ENCODE measurements at places on chromosomes 5 and 9.

GRCh38 chr9:36788534-36788933 is 215.8 kb downstream of the MELK start:
- no peak for DNase-seq

- DNase-seq: no peak
Measured at GRCh38 chr9:8489835-8490234, 690.3 kb upstream of the DMAC1 start.

DNA sequence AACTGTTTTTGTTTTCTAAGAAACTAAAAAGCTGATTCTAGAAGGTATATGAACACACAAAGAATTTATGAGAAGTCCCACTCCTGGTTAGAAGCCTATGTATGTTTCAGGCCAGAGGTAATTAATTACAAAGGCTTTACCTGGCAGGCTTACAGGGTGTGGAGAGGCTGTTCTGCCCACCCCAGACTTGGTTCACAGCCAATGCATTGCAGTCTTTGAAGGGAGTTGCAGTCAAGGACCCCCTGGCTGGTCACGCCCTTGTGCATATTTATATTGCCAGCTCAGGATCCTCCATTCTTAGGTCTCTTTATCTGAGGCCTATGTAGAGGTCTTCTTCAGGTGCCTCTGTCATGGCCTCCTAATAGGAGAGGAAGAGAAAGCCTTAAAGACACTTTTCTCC is 13.6 kb upstream of the PRSS3 start:
- DNase-seq: no peak

GRCh38 chr5:148739524-148739923 is 85.2 kb upstream of the HTR4 start:
- DNase-seq: no peak

DNA sequence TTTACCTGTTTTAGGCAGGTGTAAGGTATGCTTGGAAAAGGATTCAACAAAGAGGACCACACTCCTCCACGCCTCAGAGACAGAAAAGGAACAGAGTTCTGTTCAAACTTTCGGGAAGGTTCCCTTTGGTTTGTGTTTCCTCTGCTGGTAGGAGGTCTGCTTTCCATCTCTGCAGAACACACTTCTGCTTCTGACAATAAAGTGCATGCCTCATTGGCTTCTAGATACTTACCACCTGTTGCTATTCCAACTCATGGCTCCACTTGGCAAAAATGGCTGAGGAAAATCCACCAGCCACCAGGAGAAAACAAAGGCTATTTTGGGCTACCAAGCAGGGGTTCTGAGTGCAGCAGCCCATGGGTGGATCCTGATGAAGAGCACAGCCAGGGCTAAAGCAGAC is 112.7 kb downstream of the NRG2 start:
- DNase-seq: no peak

- no peak for DNase-seq
Measured at GRCh38 chr5:170290498-170290897, 7.1 kb downstream of the LCP2 start.

DNA sequence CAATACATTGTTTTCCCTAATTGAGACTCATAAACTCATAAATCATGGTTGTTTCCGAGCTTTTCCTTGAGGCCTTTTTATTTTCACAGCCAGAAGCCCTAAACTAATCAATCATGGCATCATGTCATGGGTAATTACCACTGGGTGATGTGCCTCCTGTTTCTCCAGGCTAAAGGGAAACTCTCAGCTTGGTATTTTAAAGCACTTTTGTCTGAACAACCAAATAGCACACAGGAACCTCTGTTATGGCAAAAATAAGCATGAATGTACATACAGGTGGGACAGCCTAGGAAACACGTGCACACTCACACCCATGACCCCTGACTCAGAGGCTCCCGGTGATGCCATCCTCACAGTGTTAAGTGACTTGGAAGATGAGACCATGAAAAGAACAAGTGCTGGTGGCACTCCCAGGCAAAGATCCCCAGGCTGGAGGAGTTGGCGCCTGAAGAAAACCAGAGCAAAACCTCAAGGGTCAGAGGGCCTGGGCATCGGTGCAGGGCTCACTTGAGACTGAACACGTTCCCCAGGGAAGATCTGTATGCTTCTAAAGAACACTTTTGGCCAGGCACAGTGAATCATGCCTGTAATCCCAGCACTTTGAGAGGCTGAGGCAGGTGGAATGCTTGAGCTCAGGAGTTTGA is 154.3 kb downstream of the ROR2 start:
- no peak for DNase-seq

GRCh38 chr5:65244031-65244430 is 237.7 kb downstream of the ADAMTS6 start:
- DNase-seq: no peak

DNA sequence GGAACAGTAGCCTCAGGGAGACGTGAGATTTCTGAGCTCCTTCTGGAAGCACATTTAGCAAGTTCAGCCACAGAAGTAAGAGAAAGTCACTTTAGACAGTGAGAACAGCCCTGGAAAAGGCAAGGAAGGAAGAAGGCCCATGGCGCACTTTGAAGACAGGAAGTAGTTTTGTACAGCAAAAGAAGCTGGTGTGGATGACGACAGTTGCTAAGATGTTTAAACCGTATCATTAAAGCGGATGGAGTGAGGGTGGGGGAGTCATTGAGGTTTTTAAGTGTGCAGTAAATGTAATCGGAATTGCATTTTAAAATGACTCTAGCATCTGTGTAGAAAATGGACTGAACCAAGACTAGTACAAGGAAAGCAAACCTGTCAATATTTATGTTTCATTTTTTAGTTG is 15.3 kb upstream of the TRPM3 start:
- no peak for DNase-seq

DNA sequence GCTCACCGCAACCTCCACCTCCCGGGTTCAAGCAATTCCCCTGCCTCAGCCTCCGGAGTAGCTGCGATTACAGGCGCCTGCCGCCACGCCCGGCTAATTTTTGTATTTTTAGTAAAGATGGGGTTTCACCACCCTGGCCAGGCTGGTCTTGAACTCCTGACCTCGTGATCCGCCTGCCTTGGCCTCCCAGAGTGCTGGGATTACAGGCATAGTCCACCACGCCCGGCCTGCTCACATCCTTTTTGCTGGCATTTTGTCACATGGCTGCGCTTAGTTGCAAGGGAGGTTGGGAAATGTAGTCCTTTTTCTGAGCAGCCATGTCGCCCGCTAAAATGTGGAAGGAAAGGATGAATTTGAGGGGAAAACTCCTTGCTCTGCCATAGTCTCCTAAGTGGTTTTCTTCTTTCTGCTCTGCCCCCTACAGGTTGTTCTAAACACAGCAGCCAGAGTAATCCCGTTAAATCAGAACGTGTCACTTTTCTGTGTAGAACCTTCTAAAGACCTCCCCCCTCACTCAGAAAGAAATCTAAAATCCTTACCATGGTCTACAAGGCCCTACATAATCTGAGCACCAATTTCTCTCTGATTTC is 57.8 kb upstream of the HSPA9 start:
- DNase-seq: no peak

DNA sequence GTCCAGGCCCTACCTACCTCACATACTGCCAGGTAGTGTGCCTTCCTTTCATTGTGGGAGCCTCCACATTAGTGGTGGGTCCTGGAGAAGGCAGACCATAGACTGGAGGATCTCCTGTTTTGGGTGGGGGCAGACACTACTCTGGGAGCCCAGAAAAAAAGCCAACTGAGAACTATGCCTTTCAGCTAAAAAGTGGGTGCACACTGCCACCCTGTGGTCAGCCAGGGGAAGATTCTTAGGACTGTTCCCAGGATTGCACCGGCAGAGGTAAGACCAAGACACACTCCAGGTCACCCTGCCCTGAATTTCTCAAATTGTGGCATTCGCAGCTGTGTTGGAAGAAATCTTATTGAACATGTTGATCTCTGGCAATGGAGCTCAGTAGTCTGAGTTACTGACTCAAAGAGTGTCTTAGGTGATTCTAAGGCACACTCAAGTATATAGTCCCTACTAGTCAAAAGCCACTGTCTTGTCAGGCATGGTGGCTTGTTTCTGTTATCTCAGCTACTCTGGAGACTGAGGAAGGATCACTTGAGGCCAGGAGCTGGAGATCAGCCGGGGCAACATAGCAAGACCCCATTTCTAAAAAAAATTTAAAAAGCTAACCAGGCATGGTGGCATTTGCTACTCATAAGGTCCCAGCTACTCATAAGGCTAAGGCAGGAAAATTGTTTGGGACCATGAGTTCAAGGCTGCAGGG is 3.6 kb downstream of the SIGMAR1 start:
- peak; percentile 65 for DNase-seq

DNA sequence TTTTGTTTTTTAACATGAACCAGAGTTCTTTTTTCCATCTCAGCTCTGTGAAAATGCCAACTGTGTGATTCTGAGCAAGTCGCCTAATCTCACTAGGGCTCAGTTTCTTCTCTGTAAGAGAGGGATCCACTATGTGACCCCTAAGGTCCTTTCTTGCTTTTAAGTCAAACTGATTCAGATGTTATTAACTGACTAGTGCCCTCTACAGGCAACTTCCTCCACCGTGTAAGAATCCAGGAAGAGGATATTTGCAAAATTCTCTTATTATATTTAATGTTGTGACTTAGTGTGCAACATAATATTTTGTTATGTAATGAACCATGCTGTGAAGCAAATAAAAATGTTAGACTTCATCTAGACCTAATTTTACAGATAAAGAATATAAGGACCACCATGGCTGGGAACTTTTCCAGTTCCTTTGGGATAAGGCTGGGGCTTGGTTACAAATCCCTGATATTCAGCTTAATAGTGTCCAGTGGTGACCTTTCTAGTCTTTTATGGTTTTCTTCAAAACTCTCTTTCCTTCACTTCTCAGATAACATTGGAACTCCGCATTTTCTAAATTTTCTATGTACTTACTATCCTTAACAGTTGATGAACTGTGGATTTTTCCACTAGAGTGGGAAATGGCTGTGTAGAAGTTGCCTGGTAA is 244.7 kb downstream of the PIK3R1 start:
- peak; percentile 26 for DNase-seq

DNA sequence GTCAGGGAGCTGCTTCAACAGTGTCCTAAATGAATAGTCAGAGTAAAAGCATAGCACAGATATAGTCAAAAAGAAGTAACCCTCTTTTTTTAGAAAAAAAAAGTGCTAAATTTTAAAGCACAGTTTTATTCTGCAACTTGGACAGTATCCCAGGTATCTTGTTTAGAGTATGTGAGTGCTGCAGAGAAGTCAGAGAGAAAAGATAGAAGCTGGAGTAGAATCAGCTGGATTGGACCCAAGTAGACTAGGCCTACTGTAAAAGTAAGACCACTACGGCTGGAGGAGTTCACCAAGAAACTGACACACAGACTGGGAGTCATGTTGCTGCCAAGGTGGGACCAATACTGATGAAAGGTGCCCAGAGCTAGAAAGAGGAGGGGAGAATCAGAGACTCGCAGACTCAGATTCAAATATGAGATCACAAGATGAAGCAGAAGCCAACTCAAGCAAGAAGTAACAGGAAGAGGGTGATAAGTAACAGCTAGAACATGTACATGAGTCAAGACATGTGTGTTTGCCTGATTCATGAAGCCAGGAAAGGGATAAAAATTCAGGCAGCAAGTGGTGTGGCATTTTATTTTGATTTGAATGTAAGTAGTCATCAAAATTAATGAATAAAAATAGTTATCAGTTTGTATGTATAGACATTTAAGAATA is 25.6 kb upstream of the TUSC1 start:
- no peak for DNase-seq

GRCh38 chr9:131299346-131299960 is 9.9 kb downstream of the PLPP7 start:
- no peak for DNase-seq

GRCh38 chr9:114224247-114224610 is 68.9 kb downstream of the COL27A1 start:
- no peak for DNase-seq

DNA sequence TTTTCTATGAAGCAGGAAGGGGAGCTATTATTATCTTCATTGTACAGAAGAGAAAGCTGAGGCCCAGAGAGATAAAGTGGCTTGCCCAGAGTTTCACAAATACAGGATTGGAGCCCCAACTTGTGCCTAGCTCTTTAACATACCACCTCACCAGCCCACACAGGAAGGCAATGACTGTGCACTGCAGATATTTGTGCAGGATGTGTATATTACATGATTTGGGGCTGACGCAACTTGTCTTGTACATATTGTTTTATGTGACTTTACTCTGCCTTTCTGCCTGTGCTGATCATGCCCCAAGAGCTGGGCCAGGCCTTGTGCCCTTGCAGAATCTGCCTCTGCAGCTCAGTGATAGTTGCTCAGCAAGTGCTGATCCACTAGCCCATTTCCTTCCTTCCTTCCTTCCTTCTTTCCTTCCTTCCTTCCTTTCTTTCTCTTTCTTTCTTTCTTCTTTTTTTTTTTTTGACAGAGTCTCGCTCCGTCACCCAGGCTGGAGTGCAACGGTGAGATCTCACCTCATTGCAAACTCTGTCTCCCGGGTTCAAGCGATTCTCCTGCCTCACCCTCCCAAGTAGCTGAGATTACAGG is 106.6 kb upstream of the TBCA start:
- peak; percentile 7 for DNase-seq

- DNase-seq: no peak
Measured at GRCh38 chr5:66551338-66551737, 44.9 kb upstream of the MAST4 start.

- DNase-seq: no peak
Measured at GRCh38 chr5:79200573-79201183, 35.3 kb upstream of the JMY start.
